Right kidney (tissue), 9 donors: ENCODE measurements at places on chromosomes 7 and 10.
A peak's percentile ranks its signal among the peaks of the same experiment; 100 is the strongest.

- DNase-seq, result no peak
Observed at GRCh38 chr7:140304191-140304799, 94.0 kb downstream of the SLC37A3 start.

- peak; percentile 51 for DNase-seq
Observed at GRCh38 chr7:101699881-101700823, 71.1 kb upstream of the MYL10 start.

GRCh38 chr7:99563650-99564049 lies 5.2 kb downstream of the ZNF655 start:
- DNase-seq, result no peak

DNA sequence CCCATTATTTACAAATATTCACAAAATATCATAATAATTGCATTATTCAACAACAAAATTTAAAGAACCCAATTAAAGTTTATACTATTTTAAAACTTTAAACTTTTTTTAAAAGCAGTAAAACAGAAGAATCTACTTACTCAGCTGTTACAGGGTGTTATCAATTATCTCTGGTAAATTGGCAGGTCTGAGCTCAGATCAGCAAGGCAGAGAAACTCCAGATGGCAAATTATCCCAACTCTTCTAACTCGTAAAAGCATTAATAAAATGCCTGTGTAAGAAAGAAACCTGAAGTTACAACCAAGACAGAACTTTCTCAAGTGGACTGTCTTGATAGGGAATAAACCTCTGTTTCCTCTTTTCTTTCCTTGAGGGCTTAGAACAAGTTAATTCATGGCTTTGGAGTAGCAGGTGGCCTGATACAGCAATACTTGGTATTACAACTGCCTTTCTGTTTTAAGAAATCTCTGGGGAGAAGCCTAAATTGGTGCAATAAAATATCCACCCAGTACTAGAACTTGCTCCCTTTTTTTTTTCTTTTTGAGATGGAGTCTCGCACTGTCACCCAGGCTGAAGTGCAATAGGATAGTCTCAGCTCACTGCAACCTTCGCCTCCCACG lies 275.3 kb upstream of the MKLN1 start:
- no peak for DNase-seq

GRCh38 chr10:103982639-103983038 lies 15.7 kb downstream of the SLK start:
- DNase-seq, result no peak

DNA sequence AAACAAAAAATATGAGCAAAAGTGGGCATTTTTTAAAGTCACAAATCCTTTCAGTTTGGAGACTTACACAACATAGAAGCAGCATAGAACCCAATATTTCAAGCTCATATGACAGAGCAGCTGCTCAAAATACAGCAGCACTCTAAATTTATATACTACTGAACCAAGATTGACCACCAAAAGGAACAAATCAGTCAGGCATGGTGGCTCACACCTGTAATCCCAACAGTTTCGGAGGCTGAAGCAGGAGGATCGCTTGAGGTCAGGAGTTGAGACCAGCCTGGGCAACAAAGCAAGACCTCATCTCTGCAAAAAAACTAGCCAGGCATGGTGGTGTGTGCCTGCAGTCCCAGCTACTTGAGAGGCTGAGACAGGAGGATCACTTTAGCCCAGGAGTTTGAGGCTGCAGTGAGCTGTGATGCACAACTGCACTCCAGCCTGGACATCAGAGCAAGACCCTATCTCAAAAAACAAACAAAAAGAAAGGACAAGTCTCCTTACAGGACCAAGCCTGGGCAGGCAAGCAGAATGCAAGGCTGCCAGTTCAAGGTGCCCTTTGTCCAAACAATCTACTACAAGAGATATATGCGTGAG lies 40.0 kb downstream of the PARD3 start:
- no peak for DNase-seq

DNA sequence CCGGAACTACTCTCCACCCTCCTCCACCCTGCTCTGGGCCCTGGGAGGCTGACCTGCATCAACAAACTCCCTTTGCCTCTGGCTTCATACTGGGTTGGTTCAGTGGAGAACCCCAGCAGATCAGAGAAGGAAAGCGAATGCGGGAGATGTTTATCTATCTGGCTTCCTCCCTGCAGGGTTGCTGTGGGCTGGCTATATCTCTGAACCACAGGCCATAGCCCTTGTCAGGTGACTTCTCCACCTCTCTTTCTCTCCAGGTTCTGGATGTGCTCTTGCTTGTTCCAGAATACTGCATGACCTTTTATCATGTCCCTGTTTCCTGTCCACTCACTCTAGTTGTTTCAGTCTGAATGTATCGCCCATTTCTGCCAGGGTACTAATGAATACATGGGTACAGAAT lies 51.7 kb upstream of the IFRD1 start:
- DNase-seq, result no peak

DNA sequence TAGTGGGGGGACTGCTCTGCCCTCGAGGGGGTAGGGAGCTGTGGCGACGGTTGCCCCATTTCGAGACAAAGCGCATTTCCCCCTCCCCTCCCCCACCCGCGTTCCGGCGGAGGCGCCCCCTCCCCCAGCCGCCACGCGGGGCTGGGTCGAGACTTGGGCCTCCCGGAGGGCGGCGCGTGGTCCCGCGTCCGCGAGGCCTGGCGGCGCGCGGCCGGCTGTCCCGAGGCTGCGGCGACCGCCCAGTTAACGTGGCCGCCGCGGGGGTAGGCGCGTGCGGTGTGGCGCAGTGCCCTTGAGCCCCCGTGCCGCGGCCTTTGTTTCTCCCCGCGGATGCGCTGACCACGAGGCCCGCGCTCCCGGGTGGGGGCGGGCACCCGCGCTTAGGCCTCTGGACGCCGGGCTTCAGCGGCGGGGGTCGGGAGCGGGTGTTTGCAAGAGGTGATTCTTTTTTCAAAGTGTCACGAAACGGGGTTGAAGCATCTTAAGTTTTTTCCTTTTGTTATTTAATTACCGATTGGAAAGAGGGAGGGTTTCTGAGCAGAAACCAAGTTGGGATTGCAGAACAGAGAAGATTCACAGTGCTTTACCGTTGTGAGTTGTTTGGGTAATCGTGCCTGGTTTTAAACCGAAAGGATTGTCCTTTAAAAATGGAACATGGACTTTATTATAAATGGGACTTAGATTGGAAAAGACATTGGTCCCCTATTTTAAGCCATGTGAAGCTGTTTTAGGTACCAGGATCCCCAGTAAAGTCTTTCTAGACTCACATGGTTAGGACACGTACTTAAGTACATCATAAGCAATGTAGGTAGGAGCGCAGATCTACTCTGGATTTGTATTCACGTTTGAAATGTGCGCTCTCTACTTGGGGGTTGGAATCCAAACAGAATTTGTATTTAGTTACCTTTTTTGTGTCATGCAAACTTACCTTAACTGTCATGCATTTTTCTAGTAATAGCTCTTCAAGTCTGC lies 760 bp downstream of the CBX3 start:
- peak; percentile 71 for DNase-seq

GRCh38 chr10:114027041-114027394 lies 16.6 kb upstream of the ADRB1 start:
- DNase-seq, result no peak

DNA sequence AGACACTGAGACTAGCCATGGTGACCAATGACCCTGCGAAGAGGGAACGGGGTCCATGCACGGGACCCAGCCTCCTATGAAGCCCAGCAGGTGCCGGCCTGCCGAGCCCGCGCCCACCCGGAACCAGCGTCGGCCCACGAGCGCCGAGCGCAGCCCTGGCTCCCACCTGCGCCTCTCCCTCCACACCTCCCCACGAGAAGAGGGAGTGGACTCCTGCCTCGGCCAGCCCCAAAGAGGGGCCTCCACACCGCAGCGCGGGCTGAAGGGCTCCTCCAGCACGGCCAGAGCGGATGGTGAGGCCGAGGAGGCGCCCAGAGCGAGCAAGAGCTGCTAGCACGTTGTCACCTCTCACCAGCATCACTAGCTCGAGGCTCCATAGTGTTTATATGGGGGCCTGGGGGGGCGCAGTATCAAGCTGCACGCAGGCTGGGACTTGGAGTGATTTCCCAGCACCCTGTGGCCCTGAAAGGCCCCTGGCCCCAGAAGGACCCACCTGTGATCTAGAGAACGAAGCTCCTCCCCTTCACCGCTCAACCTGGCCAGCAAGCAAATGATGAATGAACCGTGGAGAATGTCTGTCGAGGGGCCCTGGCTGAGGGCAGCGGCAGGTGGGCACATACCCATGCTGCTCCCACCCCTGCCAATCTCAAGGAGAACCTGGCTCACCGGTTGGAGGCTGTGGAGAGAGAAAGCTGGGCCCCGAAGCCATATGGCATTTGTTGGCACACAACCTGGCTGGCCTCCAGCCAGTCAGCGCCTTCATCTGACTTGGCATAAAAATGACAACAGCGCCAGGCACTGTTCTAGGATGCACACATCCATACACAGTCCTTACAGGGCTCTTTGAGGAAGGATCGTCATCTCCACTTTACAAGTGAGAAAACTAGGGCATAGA lies 30.7 kb downstream of the GHRHR start:
- DNase-seq, result no peak

GRCh38 chr7:101614098-101614938 lies 14.8 kb downstream of the MYL10 start:
- DNase-seq, result no peak

GRCh38 chr10:86931872-86932271 lies 25.5 kb downstream of the MMRN2 start:
- no peak for DNase-seq

DNA sequence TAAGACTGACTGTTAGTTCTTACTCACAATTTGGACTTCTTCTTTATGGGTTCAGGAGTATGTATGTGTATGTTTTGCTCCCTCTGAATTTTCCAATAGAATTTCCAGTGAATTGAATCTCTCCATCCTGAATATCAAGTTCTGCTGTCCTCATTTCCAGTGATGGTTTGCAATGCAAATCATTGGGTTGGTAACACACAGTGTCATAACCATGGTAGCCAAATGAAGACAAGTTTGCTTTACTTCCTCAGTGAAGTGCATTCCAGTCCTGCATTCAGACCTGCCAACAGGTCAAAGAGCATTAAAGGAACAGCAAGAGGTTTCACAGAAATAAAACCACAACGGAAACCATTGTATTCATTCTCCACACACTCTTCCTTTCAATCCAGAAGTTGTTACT lies 15.2 kb downstream of the ITPRID1 start:
- no peak for DNase-seq

GRCh38 chr10:66843396-66843795 lies 82.4 kb upstream of the LRRTM3 start:
- no peak for DNase-seq

GRCh38 chr7:51278797-51279196 lies 37.8 kb downstream of the COBL start:
- no peak for DNase-seq

- DNase-seq, result no peak
Observed at GRCh38 chr10:33618196-33618595, 283.7 kb upstream of the NRP1 start.

- no peak for DNase-seq
Observed at GRCh38 chr7:50807026-50807730, 24.5 kb upstream of the GRB10 start.

- no peak for DNase-seq
Observed at GRCh38 chr10:75688506-75689300, 257.3 kb downstream of the LRMDA start.

GRCh38 chr10:107152087-107152486 lies 12.4 kb downstream of the SORCS1 start:
- DNase-seq, result no peak

- DNase-seq, result no peak
Observed at GRCh38 chr10:81831060-81831459, 43.9 kb upstream of the NRG3 start.

DNA sequence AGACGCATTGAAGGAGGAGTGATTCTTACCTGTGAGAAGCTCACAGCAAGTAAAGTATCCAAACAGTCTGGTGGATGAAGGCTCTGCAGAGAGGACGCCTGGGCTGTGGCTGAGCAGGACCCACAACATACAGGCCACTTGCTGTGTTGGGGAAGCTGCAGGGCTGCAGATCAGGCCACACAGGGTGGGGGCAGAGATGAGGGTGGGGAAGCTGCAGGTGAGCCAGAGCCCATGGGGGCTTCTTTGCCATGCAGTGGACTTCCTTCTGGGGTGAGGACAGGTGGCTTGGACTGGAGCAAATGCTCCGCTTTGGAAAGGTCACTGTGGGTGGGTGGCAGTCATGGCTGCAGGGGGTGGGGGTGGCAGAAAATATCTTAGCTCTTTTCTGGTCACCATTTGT lies 214.8 kb downstream of the GLRX3 start:
- no peak for DNase-seq
